ENCODE measurements at places on chromosomes 16 and 17. TPM values are rescaled to one million over a fixed set of nuclear protein-coding genes. Genes with fewer than 3 reads are reported as not detected.

The ABCA10 gene
- 2.5 TPM for total RNA-seq

The INCA1 gene
- 0.31 TPM for total RNA-seq

The CFAP119 gene
- 5.0 TPM for total RNA-seq

The CHST4 gene
- not detected for total RNA-seq

The KCNJ12 gene
- total RNA-seq, result not detected

The PLA2G10 gene
- not detected for total RNA-seq

The CRISPLD2 gene
- total RNA-seq, result 31.4 TPM

The SMIM5 gene
- 9.6 TPM for total RNA-seq

The PLXDC1 gene
- 5.7 TPM for total RNA-seq

The FBXO39 gene
- total RNA-seq, result 2.9 TPM

The PCTP gene
- 13.6 TPM for total RNA-seq

The CDK12 gene
- total RNA-seq, result 22.9 TPM

The EPOP gene
- 3.1 TPM for total RNA-seq

The GAST gene
- not detected for total RNA-seq

The PRSS53 gene
- total RNA-seq, result 1.3 TPM

The OR1A1 gene
- not detected for total RNA-seq

The TMC5 gene
- 0.38 TPM for total RNA-seq

The NR1D1 gene
- total RNA-seq, result 16.4 TPM

The CTRL gene
- total RNA-seq, result 1.8 TPM

The SP2 gene
- 9.9 TPM for total RNA-seq

The CD300LB gene
- not detected for total RNA-seq

The NPW gene
- not detected for total RNA-seq
